ENCODE measurements at places on chromosomes 1 and 21. TPM values are rescaled to one million over a fixed set of nuclear protein-coding genes. Genes with fewer than 3 reads are reported as not detected.

Gene CCDC24
- total RNA-seq: 14.5 TPM

Gene F13B
- total RNA-seq: not detected

Gene LENEP
- 1.0 TPM for total RNA-seq

Gene ARHGEF16
- total RNA-seq: 28.9 TPM

Gene SLC6A17
- total RNA-seq: not detected

Gene OR2T11
- total RNA-seq: not detected

Gene SH2D1B
- total RNA-seq: 1.1 TPM

Gene KIAA0040
- total RNA-seq: 23.0 TPM

Gene CRYAA
- not detected for total RNA-seq

Gene F3
- 69.4 TPM for total RNA-seq

Gene NTRK1
- not detected for total RNA-seq

Gene C4BPB
- total RNA-seq: 1.1 TPM

Gene ENTREP3
- 30.3 TPM for total RNA-seq

Gene ACTN2
- total RNA-seq: 11.5 TPM

Gene CACYBP
- 25.1 TPM for total RNA-seq

Gene SLC25A34
- total RNA-seq: 1.8 TPM

Gene IGFN1
- total RNA-seq: 0.57 TPM

Gene UBL4B
- total RNA-seq: not detected

Gene KCNJ15
- total RNA-seq: 93.0 TPM

Gene LRRC71
- 2.9 TPM for total RNA-seq

Gene SH2D2A
- 5.2 TPM for total RNA-seq

Gene SNRNP40
- 50.2 TPM for total RNA-seq

Gene RASAL2
- 58.6 TPM for total RNA-seq

Gene MOB3C
- 22.6 TPM for total RNA-seq

Gene AMY1A
- not detected for total RNA-seq

Gene HES3
- total RNA-seq: not detected

Gene RAB29
- total RNA-seq: 24.6 TPM

Gene WNT3A
- 1.0 TPM for total RNA-seq

Gene IBA57
- 15.7 TPM for total RNA-seq

Gene OR2C3
- total RNA-seq: not detected

Gene PGLYRP3
- total RNA-seq: not detected

Gene CFHR2
- not detected for total RNA-seq

Gene RUNX3
- total RNA-seq: 10.2 TPM

Gene PERM1
- 1.0 TPM for total RNA-seq

Gene PLA2G5
- 2.0 TPM for total RNA-seq

Gene SYT11
- total RNA-seq: 3.1 TPM

Gene LCK
- total RNA-seq: 5.1 TPM

Gene TMEM125
- 171 TPM for total RNA-seq
